Central memory CD8-positive, alpha-beta T cell (primary cell): ENCODE measurements at places on chromosomes 6 and 20.

DNA sequence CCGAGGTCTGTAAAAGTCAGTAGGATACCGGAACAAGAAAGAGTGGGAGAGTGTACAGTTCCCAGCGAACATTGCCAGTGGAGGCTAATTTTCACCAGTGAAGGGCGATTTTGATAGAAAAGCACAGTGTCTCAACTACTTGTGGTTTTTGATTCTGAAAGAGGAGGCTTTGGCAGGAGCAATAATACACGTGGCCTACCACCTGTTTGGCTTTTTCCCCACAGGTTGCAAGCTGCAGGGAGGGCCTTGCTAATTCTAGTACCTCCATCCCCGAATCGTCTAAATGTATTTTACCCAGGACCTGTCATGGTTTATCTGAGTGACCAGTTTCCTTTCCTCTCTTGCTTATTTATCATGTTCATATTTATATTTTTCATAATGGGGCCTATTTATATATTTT is 3.3 kb upstream of the EFCAB8 start:
- DNase-seq, result no peak

DNA sequence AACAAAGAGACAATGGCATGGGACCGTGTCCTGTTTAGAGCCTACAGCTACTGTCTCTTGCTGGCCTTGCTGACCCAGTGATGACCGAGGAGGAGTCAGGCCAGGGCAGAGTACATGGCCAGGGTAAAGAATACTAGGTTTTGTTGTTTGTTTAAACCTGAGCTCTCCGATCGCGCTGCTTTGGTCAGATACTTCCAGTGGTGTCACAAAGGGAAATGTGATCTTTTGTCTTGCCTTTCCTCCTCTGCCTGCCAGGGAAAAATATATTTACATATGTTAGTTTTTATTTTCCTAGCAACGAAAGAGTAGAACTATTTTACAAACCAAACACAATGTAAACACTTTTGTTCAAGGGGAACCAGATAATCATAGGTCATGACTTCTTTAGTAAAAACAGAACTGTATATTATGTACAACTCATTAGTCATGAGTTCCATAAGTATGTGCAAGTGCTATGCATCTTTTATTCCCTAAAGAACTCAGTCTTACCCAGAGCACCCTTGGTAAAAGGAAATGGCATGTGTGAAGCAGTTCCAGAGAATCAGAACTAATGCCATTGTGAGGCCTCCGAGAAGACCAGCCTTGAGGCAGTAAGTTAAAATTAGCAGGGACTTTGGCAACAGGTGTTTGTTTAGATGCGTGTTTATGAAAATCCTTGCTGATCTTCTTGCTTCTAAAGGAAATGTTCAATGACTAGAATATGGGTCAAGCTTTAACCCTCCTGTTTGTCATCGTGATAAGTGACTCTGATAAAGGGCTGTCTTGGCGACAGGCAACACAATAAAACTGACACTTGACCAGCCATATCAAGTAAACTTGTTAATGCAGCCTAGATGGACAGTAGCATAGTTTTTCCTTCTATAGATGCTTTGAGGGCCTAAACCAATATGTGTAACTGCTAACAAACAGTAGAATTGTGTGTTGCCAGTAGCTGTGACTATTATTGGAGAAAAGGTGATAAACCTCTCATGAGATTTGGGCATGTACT is 204.6 kb downstream of the NKAIN2 start:
- no peak for DNase-seq

- no peak for DNase-seq
Measured at GRCh38 chr6:144749263-144749662, 464.1 kb downstream of the UTRN start.

DNA sequence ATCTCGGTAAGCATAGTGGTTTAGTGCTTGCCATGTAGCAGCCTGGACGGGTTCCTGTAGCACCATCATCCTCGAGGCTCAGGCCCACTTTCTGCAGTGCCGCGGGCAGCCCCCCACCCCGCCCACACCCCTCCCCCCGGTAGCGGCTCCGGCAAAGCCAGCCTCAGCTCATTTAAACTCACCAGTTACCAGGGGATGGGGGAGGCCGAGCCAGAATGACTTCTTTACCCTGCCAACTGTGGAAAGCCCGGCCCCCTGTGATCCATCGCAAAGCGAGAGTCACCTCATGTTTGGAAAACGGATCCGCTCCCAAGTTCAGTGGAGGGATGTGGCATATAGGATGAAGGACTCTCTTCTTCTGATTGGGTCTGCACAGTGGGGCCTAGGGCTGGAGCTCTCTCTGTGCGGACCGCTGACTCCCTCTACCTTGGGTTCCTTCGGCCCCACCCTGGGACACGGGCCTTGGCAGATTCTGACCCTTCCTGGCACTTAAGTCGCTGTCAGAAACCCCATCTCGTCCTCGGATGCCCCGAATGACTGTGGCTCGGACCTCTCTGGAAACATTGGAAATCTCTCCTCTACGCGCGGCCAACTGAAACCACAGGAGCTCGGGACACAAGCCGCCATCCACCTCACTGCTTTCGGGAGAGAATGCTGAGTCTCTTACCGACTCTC is 337.8 kb upstream of the DEFB115 start:
- DNase-seq, result no peak

- no peak for DNase-seq
Measured at GRCh38 chr6:87832025-87832825, 130.2 kb upstream of the AKIRIN2 start.

DNA sequence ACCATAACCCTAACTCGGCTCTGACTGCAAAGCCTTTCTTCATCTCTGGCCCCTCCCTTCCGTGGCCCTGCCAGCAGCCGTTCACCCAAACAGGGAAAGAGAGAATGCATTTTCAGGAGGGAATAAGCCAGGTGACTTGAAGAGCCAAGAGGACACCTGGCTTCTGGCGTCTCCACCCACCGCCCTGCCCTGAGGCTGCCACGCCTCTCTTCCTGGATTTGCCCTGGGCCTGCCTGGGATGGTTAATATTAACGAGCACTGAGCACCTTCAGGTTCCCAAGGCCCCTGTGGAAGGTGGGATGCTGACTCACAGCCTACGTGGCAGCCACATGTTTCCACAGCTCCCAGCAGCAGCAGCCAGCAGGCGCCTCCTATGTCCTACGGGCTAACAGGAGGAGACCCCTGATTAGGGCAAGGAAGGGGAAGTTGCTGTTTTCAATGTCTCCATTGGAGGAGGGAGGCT is 138.0 kb upstream of the RREB1 start:
- DNase-seq, result no peak

- DNase-seq, result no peak
Measured at GRCh38 chr6:169344750-169345065, 91.1 kb upstream of the THBS2 start.

- no peak for DNase-seq
Measured at GRCh38 chr20:40899344-40899743, 129.3 kb upstream of the TOP1 start.

- DNase-seq, result no peak
Measured at GRCh38 chr6:109052018-109052651, 42.5 kb downstream of the SESN1 start.

DNA sequence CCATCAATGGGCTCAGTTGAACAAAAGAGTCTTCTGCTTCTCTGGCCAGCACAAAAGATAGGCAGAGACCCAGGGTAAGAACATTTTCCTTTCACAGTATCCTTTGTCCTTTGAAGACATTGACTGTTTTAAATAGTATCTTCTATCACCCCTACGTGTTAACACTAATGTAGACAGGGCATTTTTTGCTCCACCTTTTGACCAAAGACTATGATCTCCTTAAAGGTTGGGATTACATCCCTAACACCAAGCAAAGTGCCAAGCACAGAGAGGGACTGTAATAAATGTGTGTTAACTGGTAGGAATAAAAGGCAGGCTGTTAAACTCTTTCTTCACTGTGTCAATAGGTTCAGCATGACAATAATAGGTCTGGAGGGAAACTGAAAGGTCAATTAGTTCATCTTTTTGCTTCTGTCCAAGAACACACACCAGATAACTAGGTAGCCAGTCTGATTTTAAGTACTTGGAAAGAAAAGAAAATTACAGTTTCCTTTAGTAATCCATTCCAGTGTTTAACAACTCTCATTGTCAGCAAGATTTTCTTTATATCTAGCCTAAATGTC is 63.6 kb upstream of the NOX3 start:
- DNase-seq, result no peak

DNA sequence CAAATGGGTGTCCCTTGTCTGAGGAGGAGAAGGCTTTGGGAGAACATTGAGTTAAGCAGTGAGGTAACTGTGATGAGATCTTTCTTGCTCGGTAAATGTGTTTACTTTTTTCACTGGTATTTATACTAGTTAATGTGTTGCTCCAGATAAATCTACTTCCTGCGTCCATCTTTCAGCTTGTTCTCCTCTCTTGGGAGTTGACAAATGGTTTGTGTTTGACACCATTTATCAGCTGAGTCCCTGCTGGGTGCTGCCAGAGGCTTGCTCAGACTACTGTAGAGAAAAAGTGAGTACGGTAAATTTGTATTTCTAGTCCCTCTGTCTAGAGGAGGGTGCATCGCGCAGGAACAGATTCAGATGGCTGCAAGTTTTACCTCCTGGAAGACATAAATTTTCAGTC is 8.3 kb upstream of the PRDM1 start:
- no peak for DNase-seq

DNA sequence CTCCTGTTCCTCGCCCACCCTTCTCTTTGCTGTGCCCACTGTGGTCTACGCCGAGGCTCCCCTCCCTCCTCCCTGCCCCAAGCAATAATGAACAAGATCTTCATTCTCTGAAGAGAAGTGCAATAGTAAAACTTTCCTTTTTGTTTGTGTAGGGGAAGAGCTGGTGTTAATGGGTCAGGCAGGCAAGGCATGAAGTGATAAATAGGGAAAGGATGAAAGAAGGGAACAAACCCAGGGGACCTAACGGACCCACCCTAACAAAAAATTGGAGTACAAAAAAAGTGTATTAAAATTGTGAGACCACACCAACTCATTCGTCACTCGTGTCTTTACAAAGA is 66.9 kb downstream of the ZBTB2 start:
- DNase-seq, result no peak

GRCh38 chr6:43359381-43359780 is 10.1 kb downstream of the ZNF318 start:
- no peak for DNase-seq

GRCh38 chr6:71408787-71409723 is 120.4 kb downstream of the OGFRL1 start:
- no peak for DNase-seq

DNA sequence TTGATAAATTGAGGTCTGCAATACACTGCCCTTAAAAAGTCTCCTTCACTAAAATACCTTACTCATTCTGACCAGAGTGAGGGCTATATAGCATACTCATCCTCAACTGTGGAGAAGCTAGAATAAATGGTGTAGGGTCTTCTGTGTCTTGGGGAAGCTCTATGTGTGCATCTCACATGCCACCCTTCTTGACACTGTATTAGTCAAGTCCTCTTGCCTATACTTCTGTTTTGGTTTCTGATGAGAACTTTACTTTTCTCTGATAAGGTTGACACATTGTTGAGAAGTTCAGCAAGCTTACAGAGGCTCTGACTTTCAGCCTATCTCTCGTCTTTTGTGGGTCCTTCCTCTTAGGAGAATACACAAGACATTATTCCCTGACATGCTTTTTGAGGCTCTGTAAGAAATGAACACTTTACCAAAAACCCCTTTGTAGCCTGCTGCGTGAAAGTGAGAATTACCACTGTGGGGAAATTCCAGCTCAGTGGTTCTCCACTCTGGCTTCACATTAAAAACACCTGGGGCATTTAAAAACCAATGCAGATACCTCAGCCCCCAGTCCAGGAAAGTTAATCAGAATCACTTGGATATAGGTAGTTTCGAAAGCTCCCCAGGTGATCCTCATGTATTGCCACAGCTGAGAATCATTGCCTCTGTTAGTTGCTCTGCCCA is 372.1 kb upstream of the HS3ST5 start:
- DNase-seq, result no peak

DNA sequence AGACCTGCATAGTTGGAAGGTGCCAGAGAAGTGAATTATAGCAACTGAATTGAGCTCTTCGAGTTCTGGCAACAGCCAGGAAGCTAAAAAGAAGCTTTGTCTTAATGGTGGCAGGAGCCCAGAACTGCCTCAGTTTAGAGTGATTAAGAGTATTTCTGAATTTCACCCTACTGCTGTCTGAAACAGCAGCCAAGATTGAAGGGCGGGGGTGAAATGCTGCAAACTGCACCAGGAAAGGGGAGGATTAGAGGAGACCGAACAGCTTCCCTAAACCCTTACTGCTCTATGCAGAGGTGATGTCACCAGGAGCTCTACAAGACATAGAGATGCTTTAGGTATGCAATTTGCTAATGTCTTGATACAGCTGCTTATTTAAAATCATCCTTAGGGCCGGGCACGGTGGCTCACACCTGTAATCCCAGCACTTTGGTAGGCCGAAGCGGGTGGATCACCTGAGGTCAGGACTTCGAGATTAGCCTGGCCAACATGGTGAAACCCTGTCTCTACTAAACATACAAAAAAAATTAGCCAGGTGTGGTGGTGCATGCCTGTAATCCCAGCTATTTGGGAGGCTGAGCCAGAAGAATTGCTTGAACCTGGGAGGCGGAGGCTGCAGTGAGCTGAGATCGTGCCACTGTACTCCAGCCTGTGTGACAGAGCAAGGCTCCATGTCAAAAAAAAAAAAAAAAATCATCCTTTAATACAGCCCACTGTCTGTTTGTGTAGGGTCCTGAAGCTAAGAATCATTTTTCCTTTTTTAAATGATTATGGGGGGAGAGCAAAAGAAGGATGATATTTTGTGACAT is 91.7 kb upstream of the IYD start:
- DNase-seq, result no peak

GRCh38 chr6:116387374-116387773 is 16.6 kb downstream of the DSE start:
- no peak for DNase-seq

DNA sequence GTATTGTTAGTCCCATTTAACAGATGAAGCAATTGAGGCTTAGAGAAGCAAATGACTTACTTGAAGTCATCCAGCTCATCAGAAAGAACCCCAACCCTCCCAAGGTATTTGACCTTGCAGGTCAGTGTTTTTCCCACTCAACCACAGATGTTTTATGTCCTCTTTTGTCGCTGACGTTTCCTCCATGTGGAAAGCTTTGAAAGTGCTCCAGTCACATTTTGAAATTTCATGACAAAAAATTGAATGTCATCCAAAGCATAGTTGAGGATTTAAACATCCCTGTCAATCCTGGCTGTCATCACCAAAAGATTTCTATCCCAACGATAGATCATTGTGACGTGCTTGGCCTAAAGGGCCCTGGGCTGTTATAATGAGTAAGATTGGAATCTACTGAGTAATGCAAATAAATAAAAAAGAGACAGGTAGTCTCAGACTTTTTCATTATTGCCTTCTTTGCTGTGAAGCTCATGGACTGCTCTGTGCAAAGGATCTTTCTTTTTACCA is 102.7 kb downstream of the TSHZ2 start:
- no peak for DNase-seq

DNA sequence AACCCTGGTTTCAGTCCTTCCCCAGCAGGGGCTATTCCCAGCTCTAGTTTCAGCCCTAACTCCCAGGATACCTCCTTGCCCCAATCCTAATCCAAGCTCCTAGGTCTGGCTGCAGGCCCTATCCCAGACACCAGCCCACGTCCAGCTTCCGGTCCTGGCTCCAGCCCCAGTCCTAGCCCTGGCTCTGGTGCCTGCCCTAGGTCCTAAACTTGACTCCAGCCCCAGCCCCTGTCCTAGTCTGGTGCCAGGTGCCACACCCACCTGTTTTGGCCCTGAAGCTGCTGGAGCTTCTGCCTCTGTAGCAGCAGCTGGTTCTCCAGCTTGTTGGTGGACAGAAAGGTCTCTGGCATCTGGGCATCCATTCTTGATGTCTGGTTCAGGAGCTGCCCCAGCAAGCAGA is 28.1 kb downstream of the ANGPT4 start:
- no peak for DNase-seq

GRCh38 chr20:37522260-37523011 is 1.4 kb downstream of the NNAT start:
- no peak for DNase-seq

- DNase-seq, result no peak
Measured at GRCh38 chr6:166786704-166787293, 159.7 kb upstream of the RPS6KA2 start.
